Psoas muscle (tissue), 8 donors: ENCODE measurements at places on chromosomes 16 and 17. TPM values are rescaled to one million over a fixed set of nuclear protein-coding genes. Genes with fewer than 3 reads are reported as not detected.
A peak's percentile ranks its signal among the peaks of the same experiment; 100 is the strongest.

LLGL2 gene
- total RNA-seq = 1.4 TPM

GRCh38 chr17:13266606-13267005, 248.8 kb upstream of the ELAC2 start:
- no peak for DNase-seq

DNA sequence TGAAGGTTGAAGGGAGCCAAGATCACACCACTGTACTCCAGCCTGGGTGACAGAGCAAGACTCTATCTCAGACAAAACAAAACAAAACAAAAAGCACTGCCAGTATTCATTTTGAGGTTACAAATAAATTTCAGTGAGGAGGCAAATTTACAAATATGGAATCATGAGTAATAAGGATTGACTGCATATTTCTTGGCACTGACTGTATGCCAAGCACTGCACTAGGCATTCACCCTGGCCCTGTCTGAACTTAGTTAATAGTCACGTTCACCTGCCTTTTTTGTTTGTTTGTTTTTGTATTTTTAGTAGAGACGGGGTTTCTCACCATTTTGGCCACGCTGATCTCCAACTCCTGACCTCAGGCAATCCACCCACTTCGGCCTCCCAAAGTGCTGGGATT, 5.1 kb downstream of the LDAF1 start:
- DNase-seq = no peak

GRCh38 chr17:41665566-41666236, 23.0 kb upstream of the EIF1 start:
- DNase-seq = peak; percentile 88

GRCh38 chr16:24758373-24758772, 28.9 kb downstream of the TNRC6A start:
- DNase-seq = no peak

- no peak for DNase-seq
These were observed 154.1 kb upstream of the CDH5 start for GRCh38 chr16:66212428-66212827.
